ENCODE measurements at places on chromosomes 6 and 20. TPM values are rescaled to one million over a fixed set of nuclear protein-coding genes. Genes with fewer than 3 reads are reported as not detected.

- H3K27ac ChIP-seq = no peak overlapping the region
- H3K36me3 ChIP-seq = peaks cover 26% of the 10 kb centered on the region
- H3K27me3 ChIP-seq = no peaks in the 10 kb centered on the region
- H3K4me1 ChIP-seq = no peaks in the 10 kb centered on the region
- no peak for DNase-seq
Measured at GRCh38 chr6:125910527-125910926, 46.0 kb upstream of the HINT3 start.

- no peak overlapping the region for H3K27ac ChIP-seq
- no peak for DNase-seq
- H3K27me3 ChIP-seq = no peaks in the 10 kb centered on the region
- no peaks in the 10 kb centered on the region for H3K4me1 ChIP-seq
- no peaks in the 10 kb centered on the region for H3K36me3 ChIP-seq
- no peak overlapping the region for H3K4me3 ChIP-seq
Measured at GRCh38 chr6:111995404-111995803, 58.5 kb upstream of the CCN6 start.

GRCh38 chr6:169189182-169189581, 64.5 kb downstream of the THBS2 start:
- H3K4me3 ChIP-seq = no peak overlapping the region
- DNase-seq = no peak
- peaks cover 7% of the 10 kb centered on the region for H3K4me1 ChIP-seq
- no peaks in the 10 kb centered on the region for H3K36me3 ChIP-seq
- peaks cover 8% of the 10 kb centered on the region for H3K27me3 ChIP-seq
- peak overlapping the region; percentile 74 for H3K27ac ChIP-seq

- H3K27me3 ChIP-seq = peaks cover 32% of the 10 kb centered on the region
- DNase-seq = no peak
- no peak overlapping the region for H3K27ac ChIP-seq
- no peak overlapping the region for H3K4me3 ChIP-seq
- H3K4me1 ChIP-seq = peaks cover 7% of the 10 kb centered on the region
Measured at GRCh38 chr20:2771631-2772080, 28.8 kb downstream of the CPXM1 start.

- no peaks in the 10 kb centered on the region for H3K4me1 ChIP-seq
- no peak overlapping the region for H3K4me3 ChIP-seq
- H3K27ac ChIP-seq = peak overlapping the region; percentile 45
- DNase-seq = no peak
- no peaks in the 10 kb centered on the region for H3K27me3 ChIP-seq
- no peaks in the 10 kb centered on the region for H3K36me3 ChIP-seq
Measured at GRCh38 chr6:11525468-11526155, 11.9 kb upstream of the TMEM170B start.

DNA sequence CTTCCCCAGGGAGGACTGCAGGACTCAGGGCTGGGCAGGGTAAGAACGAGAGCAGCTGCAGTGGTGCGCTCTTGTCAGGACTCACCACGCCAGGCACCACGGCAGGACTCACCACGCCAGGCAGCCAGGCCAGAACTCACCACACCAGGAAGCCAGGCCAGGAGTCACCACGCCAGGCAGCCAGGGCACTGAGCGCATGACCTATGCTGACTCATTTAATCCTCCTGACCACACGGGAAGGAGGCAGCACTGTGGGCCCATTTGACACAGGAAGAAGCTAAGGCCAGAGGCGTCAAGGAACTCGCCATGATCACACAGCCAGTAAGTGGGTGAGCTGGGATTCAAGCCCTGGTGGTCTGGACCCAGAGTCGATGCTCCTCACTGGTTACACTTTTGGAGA, 189.3 kb downstream of the PREX1 start:
- no peak overlapping the region for H3K27ac ChIP-seq
- H3K27me3 ChIP-seq = no peaks in the 10 kb centered on the region
- H3K4me3 ChIP-seq = no peak overlapping the region
- no peak for DNase-seq

GRCh38 chr6:133953634-133954415, 801 bp downstream of the TBPL1 start:
- H3K27me3 ChIP-seq = no peaks in the 10 kb centered on the region
- H3K4me1 ChIP-seq = peaks cover 65% of the 10 kb centered on the region
- peak overlapping the region; percentile 78 for H3K4me3 ChIP-seq
- no peak for DNase-seq
- H3K27ac ChIP-seq = peak overlapping the region; percentile 95
- H3K36me3 ChIP-seq = no peaks in the 10 kb centered on the region

DNA sequence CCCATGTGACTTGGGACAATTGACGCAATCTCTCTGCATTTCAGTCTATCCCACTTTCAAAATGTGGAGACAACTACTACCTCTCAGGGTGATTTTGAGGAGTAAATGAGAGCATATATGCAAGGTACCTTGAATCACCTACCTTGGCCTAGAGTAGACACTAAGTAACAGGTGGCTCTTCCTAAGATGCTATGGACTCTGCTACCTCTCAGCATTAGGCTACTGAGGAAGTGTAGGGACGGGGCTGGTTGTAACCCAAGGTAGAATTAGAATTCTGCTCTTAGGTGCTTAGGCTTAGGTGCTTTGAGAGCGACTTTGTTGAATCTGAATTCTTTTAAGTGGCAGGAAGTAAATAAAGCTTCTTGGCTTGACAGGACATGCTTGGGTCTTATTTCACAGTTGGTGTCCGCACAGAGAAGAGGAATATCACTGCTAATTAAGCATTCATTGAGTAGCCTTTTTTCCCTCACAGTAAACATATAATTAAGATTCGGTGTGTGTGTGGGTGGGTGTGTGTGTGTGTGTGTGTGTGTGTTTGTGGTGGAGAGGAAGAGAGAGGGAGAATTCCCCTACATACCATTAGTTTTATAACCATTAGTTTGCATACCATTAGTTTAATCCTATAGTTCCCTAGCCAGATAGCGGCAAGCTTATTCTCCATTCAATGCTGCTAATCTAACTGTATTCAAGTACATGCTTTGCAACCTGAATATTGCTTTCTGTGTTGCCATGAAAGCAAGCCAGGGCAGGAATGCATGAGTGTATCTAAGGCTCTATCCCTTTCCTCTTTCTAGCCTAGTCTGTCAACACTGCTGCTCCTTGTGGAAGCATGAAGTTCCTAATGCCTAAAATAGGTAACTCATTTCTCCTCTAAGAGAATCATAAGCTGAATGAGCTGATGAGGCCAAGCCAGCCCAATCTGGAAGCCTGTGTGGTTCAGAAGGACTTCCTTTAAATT, 112.5 kb downstream of the IPCEF1 start:
- no peaks in the 10 kb centered on the region for H3K36me3 ChIP-seq
- no peak overlapping the region for H3K27ac ChIP-seq
- no peaks in the 10 kb centered on the region for H3K4me1 ChIP-seq
- H3K4me3 ChIP-seq = no peak overlapping the region
- no peak for DNase-seq
- H3K27me3 ChIP-seq = no peaks in the 10 kb centered on the region

DNA sequence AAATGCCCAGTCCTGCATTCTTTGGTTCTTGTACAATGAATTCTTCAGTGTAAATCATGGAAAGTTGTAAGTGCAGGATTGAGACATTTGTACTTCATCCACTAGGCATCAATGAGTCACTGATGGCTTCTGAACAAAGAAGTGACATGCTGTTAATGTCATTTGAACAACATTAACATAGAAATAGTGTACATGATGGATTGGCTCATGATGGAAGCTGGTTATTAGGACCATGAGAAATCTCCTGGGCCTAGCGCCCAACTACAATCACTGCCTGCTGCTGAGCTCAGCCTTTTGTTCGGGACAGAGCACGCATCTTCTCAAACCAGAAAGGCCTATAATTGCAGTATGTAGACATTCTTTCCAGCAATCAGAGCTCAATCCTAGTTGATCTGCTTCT, 316.8 kb upstream of the TSHZ2 start:
- H3K4me1 ChIP-seq = no peaks in the 10 kb centered on the region
- no peak overlapping the region for H3K4me3 ChIP-seq
- H3K27ac ChIP-seq = no peak overlapping the region
- H3K27me3 ChIP-seq = no peaks in the 10 kb centered on the region
- H3K36me3 ChIP-seq = no peaks in the 10 kb centered on the region

DNA sequence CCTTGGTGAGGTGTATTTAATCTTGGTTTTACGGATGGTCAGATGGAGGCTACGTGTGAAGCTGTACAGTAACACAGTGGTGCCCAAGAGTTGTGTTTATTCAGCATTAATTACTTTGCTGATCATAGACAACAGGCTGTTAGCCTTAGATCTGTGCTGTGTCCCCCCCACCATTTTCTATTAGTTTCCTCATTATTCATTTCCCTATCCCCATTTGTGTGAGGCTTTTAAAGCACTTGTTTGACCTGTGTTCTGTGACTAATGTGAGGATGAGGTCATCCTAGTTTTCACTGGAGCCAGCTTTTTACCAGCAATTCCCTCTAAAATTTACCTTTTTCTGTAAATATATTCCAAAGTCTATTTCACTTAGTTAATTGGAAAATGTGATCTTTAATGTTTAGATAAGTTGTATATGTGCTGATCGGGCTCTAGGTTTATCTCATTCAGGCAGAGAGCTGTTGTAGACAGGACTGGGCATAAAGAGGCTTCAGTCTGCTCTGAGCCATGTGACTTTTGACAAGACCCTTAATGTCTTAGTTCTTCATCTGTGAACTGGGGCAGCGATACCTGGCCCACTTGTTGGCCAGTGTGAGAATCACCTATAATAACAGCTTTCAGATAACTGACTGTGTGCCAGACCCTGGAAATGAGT, 8.4 kb downstream of the MAPRE1 start:
- no peak for DNase-seq
- peaks cover 32% of the 10 kb centered on the region for H3K36me3 ChIP-seq
- H3K27me3 ChIP-seq = no peaks in the 10 kb centered on the region
- no peak overlapping the region for H3K27ac ChIP-seq

GRCh38 chr20:31560746-31561598, 44.1 kb upstream of the ID1 start:
- H3K4me3 ChIP-seq = no peak overlapping the region
- H3K36me3 ChIP-seq = peaks cover 55% of the 10 kb centered on the region
- no peaks in the 10 kb centered on the region for H3K27me3 ChIP-seq
- no peak for DNase-seq

GRCh38 chr6:68729377-68729903, 94.4 kb downstream of the ADGRB3 start:
- H3K36me3 ChIP-seq = no peaks in the 10 kb centered on the region
- DNase-seq = no peak
- no peaks in the 10 kb centered on the region for H3K27me3 ChIP-seq
- H3K4me1 ChIP-seq = no peaks in the 10 kb centered on the region
- no peak overlapping the region for H3K4me3 ChIP-seq

GRCh38 chr20:8489094-8489883, 357.2 kb downstream of the PLCB1 start:
- no peak overlapping the region for H3K27ac ChIP-seq
- peak; percentile 24 for DNase-seq
- H3K36me3 ChIP-seq = no peaks in the 10 kb centered on the region
- peaks cover 14% of the 10 kb centered on the region for H3K4me1 ChIP-seq
- no peak overlapping the region for H3K4me3 ChIP-seq
- no peaks in the 10 kb centered on the region for H3K27me3 ChIP-seq

- H3K4me1 ChIP-seq = peaks cover 12% of the 10 kb centered on the region
- DNase-seq = no peak
- no peak overlapping the region for H3K27ac ChIP-seq
- H3K27me3 ChIP-seq = no peaks in the 10 kb centered on the region
- H3K4me3 ChIP-seq = no peak overlapping the region
- peaks cover 9% of the 10 kb centered on the region for H3K36me3 ChIP-seq
Measured at GRCh38 chr20:1310071-1310470, 18.9 kb downstream of the SDCBP2 start.

- no peak overlapping the region for H3K27ac ChIP-seq
- H3K27me3 ChIP-seq = no peaks in the 10 kb centered on the region
- H3K36me3 ChIP-seq = no peaks in the 10 kb centered on the region
- no peak for DNase-seq
- H3K4me3 ChIP-seq = no peak overlapping the region
Measured at GRCh38 chr6:153058291-153058690, 55.8 kb upstream of the MTRF1L start.

- DNase-seq = peak; percentile 33
- peak overlapping the region; percentile 47 for H3K27ac ChIP-seq
- H3K4me1 ChIP-seq = peaks cover 6% of the 10 kb centered on the region
- H3K36me3 ChIP-seq = no peaks in the 10 kb centered on the region
- no peak overlapping the region for H3K4me3 ChIP-seq
Measured at GRCh38 chr6:90369024-90369519, 72.4 kb upstream of the BACH2 start.

DNA sequence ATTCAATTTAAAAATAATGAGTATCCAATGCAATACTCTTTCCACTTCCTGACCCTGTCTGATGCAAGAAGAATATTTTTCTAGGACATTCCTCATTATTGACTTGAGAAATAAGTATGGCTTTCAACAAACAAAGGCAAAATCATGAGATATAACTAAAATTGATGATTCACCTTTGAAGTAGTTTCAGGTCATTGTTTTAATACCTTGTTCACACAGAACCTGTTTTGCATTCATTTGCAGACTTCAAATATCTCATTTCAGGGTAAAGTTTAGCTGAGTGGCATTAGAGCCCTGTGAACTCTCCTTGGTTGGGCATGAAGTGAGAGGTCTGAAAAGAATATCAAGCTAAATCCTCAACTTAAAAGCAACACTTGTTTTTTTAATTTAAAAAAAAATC, 309.2 kb downstream of the NRN1 start:
- no peak overlapping the region for H3K27ac ChIP-seq
- no peak overlapping the region for H3K4me3 ChIP-seq
- H3K4me1 ChIP-seq = peaks cover 11% of the 10 kb centered on the region
- no peak for DNase-seq
- no peaks in the 10 kb centered on the region for H3K36me3 ChIP-seq

GRCh38 chr20:64100566-64100888, 6.8 kb downstream of the NPBWR2 start:
- H3K27me3 ChIP-seq = peaks cover 84% of the 10 kb centered on the region
- no peak overlapping the region for H3K27ac ChIP-seq
- no peaks in the 10 kb centered on the region for H3K36me3 ChIP-seq
- H3K4me1 ChIP-seq = peaks cover 14% of the 10 kb centered on the region
- no peak overlapping the region for H3K4me3 ChIP-seq
- DNase-seq = no peak

- H3K27ac ChIP-seq = no peak overlapping the region
- no peak for DNase-seq
- H3K36me3 ChIP-seq = no peaks in the 10 kb centered on the region
- no peaks in the 10 kb centered on the region for H3K4me1 ChIP-seq
- H3K4me3 ChIP-seq = no peak overlapping the region
- H3K27me3 ChIP-seq = no peaks in the 10 kb centered on the region
Measured at GRCh38 chr20:25574411-25574810, 10.9 kb downstream of the NINL start.

- H3K27ac ChIP-seq = no peak overlapping the region
- peaks cover 6% of the 10 kb centered on the region for H3K27me3 ChIP-seq
- no peak overlapping the region for H3K4me3 ChIP-seq
- H3K4me1 ChIP-seq = no peaks in the 10 kb centered on the region
- DNase-seq = no peak
- peaks cover 6% of the 10 kb centered on the region for H3K36me3 ChIP-seq
Measured at GRCh38 chr20:3101737-3102574, 17.4 kb upstream of the AVP start.

Gene KCNK5
- 0.47 TPM for total RNA-seq

Gene TRIM40
- not detected for total RNA-seq

Gene MAPK13
- 0.33 TPM for total RNA-seq

Gene PI16
- total RNA-seq = 25.9 TPM

Gene DNPH1
- 27.7 TPM for total RNA-seq

Gene HBS1L
- total RNA-seq = 87.1 TPM

Gene GSTA4
- 9.4 TPM for total RNA-seq

Gene TUBB1
- total RNA-seq = 0.30 TPM

Gene PTCRA
- total RNA-seq = not detected

Gene SCUBE3
- total RNA-seq = 8.8 TPM

Gene DOP1A
- 18.1 TPM for total RNA-seq
